ENCODE measurements at places on chromosomes 5 and 9. TPM values are rescaled to one million over a fixed set of nuclear protein-coding genes. Genes with fewer than 3 reads are reported as not detected.

CARD9 gene
- 1.7 TPM for total RNA-seq

PRELID2 gene
- total RNA-seq: 26.0 TPM

HMMR gene
- total RNA-seq: 61.1 TPM

DNA sequence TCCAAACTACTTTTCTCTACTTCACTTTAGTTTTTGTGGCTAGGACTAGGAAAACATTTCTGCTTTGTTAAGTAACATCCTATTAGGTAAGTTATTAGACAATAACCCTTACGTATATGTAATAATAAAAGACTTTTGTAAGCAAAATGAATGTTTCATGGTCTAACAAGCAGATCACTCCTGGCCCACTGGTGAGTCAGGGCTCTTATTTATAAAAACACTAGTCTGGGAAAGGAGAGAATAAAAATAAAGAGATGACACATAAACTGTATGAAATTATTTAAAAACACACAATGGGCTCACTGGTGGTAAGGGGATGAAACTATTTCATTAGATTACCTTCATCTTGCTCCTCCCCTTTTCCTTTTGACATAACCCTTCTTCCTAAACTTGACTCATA, 2212.2 kb upstream of the ACO1 start:
- H3K4me3 ChIP-seq: no peak overlapping the region
- H3K27ac ChIP-seq: no peak overlapping the region
- DNase-seq: no peak

GRCh38 chr5:181063514-181063913, 23.4 kb downstream of the BTNL9 start:
- DNase-seq: no peak
- H3K4me1 ChIP-seq: no peaks in the 10 kb centered on the region
- no peaks in the 10 kb centered on the region for H3K27me3 ChIP-seq

DNA sequence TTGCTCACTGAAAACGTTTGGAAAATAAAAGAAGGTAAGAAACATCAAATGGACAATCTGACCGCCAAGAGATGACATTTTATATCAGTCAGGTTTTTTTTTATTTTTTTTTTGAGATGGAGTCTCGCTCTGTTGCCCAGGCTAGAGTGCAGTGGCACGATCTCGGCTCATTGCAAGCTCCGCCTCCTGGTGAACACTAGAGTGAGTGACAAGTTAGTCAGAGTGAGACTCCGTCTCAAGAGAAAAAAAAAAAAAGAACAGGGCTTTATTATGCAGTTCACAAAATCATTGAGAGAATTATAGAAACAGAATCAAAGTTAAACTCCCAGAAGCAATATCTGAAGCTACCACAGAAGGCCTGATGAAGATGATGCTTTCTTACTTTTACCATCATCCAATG, 70.1 kb downstream of the DTWD2 start:
- H3K36me3 ChIP-seq: no peaks in the 10 kb centered on the region
- no peak overlapping the region for H3K4me3 ChIP-seq
- no peaks in the 10 kb centered on the region for H3K27me3 ChIP-seq
- H3K27ac ChIP-seq: no peak overlapping the region
- no peak for DNase-seq

OR13C2 gene
- not detected for total RNA-seq

GRCh38 chr9:136488247-136489214, 5.7 kb upstream of the SEC16A start:
- H3K27me3 ChIP-seq: no peaks in the 10 kb centered on the region
- H3K36me3 ChIP-seq: no peaks in the 10 kb centered on the region
- DNase-seq: peak; percentile 73
- no peak overlapping the region for H3K27ac ChIP-seq
- peaks cover 8% of the 10 kb centered on the region for H3K4me1 ChIP-seq

GRCh38 chr9:113568081-113568435, 104.5 kb downstream of the RGS3 start:
- no peak overlapping the region for H3K27ac ChIP-seq
- no peaks in the 10 kb centered on the region for H3K27me3 ChIP-seq
- H3K36me3 ChIP-seq: no peaks in the 10 kb centered on the region
- no peak overlapping the region for H3K4me3 ChIP-seq

PHF24 gene
- 0.12 TPM for total RNA-seq

DNA sequence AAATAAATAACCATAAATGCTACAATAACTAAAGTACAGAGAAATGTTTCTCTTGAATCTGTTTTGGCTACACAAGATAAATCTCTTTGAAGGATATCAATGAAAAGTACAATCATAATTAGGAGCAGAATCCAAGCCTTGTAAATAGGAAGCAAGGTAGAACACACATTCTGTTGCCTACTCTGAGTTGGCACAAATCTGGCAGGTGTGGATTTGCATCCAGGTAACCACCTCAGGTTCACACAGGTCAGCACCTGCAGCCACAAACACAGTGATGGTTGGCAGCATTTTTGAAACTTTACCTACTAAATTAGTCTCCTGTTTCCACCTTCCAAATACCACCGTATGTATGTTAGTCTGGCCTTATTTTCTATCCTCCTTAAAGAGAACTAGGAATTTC, 105.3 kb upstream of the PIK3R1 start:
- DNase-seq: no peak
- H3K36me3 ChIP-seq: no peaks in the 10 kb centered on the region
- H3K27ac ChIP-seq: no peak overlapping the region

DNA sequence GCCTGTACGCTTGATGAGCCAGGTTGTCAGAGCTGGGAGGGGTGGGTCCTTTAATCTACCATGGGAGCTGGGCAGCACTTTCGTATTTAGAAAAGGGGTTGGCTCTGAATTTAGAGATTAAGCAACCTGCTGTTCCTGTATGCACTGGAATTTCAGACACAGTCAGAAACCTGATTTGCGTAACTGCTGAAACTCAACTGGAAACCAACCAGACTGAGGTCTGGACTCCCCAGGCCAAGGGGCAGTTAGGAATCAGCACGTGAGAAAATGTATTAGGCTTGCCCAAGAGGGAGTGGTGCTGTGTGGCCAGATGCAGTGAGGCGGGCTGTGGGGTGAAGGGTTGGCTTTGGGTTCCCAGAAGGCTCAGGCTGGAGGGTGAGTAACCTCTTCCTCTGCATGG, 235.0 kb downstream of the GOLPH3 start:
- H3K27ac ChIP-seq: no peak overlapping the region
- H3K4me1 ChIP-seq: no peaks in the 10 kb centered on the region
- DNase-seq: no peak
- no peaks in the 10 kb centered on the region for H3K36me3 ChIP-seq
- no peaks in the 10 kb centered on the region for H3K27me3 ChIP-seq

GRCh38 chr9:120931231-120932085, 4.9 kb upstream of the TRAF1 start:
- no peak for DNase-seq
- H3K4me1 ChIP-seq: peaks cover 5% of the 10 kb centered on the region
- no peaks in the 10 kb centered on the region for H3K36me3 ChIP-seq

- DNase-seq: no peak
- no peaks in the 10 kb centered on the region for H3K27me3 ChIP-seq
- H3K36me3 ChIP-seq: no peaks in the 10 kb centered on the region
- no peak overlapping the region for H3K27ac ChIP-seq
- H3K4me3 ChIP-seq: no peak overlapping the region
- H3K4me1 ChIP-seq: no peaks in the 10 kb centered on the region
These were observed 914 bp upstream of the CD72 start for GRCh38 chr9:35618854-35619799.

LECT2 gene
- total RNA-seq: 0.70 TPM

DNA sequence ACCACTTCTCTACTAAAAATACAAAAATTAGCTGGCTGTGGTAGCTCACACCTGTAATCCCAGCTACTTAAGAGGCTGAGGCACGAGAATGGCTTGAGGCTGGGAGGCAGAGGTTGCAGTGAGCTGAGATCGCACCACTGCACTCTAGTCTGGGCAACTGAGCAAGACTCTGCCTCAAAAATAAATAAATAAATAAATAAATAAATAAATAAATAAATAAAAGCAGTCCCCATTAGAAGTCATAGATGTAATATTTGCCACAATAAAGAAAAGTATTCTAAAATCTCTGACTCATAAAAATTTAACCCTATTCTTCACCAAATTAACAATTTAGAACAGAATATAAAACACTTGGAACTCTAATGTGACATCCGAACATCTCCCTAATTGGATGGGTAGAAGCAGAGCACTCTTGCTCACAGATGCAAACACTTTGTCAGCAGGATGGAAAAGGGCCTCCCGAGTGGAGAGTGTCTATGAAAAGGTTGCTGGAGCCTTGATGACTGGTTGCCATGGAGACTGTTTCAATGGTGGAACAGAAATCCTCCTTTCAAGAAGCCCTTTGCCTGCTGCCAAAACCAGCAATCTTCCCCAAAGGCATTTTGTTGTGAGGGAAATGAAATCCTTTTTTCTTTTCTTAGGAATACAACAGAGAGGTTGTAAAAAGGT, 38.9 kb upstream of the TRAF1 start:
- no peak for DNase-seq
- peaks cover 8% of the 10 kb centered on the region for H3K4me1 ChIP-seq
- H3K27me3 ChIP-seq: no peaks in the 10 kb centered on the region

GRCh38 chr5:228886-229285, 10.8 kb downstream of the SDHA start:
- no peak for DNase-seq
- no peaks in the 10 kb centered on the region for H3K4me1 ChIP-seq
- H3K36me3 ChIP-seq: peaks cover 4% of the 10 kb centered on the region
- H3K4me3 ChIP-seq: no peak overlapping the region

ZNF300 gene
- total RNA-seq: 1.8 TPM

EGFLAM gene
- total RNA-seq: not detected

GRCh38 chr5:103473725-103474124, 88.9 kb downstream of the NUDT12 start:
- DNase-seq: no peak
- no peaks in the 10 kb centered on the region for H3K36me3 ChIP-seq
- H3K27ac ChIP-seq: no peak overlapping the region
- H3K4me1 ChIP-seq: peaks cover 8% of the 10 kb centered on the region

- no peaks in the 10 kb centered on the region for H3K36me3 ChIP-seq
- H3K4me1 ChIP-seq: no peaks in the 10 kb centered on the region
- DNase-seq: no peak
- H3K4me3 ChIP-seq: no peak overlapping the region
These were observed 88.7 kb downstream of the CFAP90 start for GRCh38 chr5:7762267-7762666.
